ENCODE measurements at places on chromosomes 11 and 22. TPM values are rescaled to one million over a fixed set of nuclear protein-coding genes. Genes with fewer than 3 reads are reported as not detected.

PES1 gene
- total RNA-seq, result 79.5 TPM

OR52I1 gene
- total RNA-seq, result not detected

FZD4 gene
- 34.3 TPM for total RNA-seq

ATP6V1E1 gene
- 150 TPM for total RNA-seq

LINC01488 gene
- total RNA-seq, result not detected

CEND1 gene
- total RNA-seq, result 1.6 TPM

MUC5AC gene
- total RNA-seq, result 0.05 TPM

RAB3IL1 gene
- 53.0 TPM for total RNA-seq

DNA sequence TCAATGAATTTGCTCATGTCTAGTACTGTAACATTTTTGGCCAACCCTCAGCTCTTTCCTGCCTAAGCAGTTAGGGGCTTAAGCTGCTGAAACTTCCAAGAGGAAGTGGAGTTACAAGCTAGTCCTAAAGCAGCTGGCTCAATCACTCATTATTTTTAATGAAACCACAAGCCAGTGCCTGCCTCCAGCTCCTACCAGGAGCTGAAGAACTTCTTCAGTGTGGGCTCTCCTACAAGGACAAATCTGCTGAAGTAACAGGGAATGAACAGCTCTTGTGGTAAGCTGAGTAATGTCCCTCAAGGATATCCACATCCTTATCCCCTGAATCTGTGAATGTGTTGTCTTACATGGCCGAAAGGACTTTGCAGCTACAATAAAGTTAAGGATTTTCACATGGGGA lies 112.5 kb downstream of the BBOX1 start:
- no peak for DNase-seq

- DNase-seq, result no peak
Observed at GRCh38 chr11:124041254-124041653, at the start of gene OR10G7. Gene OR10G7 (minus strand): TSS chr11:124041325. CDS start chr11:124039001, 2,324 bp downstream.

DNA sequence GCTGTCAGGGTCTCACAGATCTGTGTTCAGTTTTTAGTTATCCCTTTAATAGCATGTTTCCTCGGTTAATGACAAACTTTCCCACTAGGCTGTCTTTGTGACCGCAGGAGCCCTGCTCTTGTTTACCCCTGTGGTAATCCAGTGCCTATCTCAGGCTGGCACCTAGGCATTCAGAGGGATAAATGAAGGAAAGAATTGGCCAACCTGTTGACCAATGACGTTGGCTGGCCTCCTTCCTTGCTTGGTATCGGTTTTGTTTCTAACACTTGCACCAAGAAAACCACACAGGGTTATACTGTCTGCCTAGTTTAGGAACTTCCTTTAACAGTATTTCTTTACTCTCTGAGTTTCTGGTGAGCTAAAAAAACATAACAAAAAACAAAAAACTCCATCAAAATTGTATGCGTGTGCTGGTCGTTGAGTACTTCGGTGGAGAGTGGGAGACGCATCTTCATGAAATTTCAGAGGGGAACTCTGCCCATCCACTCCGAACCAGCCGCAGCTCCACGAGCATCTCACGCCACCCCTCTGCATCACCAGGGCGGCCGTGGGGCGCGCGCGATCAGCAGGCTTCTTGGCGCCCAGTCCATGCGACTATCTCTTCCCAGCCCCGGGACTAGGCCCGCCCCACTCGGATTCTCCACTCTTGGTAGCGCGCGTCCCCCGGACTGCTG lies 563 bp upstream of the ENDOD1 start:
- DNase-seq, result no peak

GRCh38 chr11:118892514-118892913 lies 8.8 kb downstream of the CXCR5 start:
- no peak for DNase-seq

GRCh38 chr11:74100735-74101134 lies 70.1 kb downstream of the C2CD3 start:
- DNase-seq, result peak; percentile 54

Data from prostate gland (tissue), 2 donors.